ENCODE measurements at places on chromosomes 5 and 9. TPM values are rescaled to one million over a fixed set of nuclear protein-coding genes. Genes with fewer than 3 reads are reported as not detected.

GRCh38 chr9:137025517-137025966 is 2.5 kb downstream of the ABCA2 start:
- H3K27ac ChIP-seq: no peak overlapping the region
- no peaks in the 10 kb centered on the region for H3K27me3 ChIP-seq
- no peak overlapping the region for H3K4me3 ChIP-seq
- DNase-seq: no peak
- H3K4me1 ChIP-seq: peaks cover 40% of the 10 kb centered on the region

DNA sequence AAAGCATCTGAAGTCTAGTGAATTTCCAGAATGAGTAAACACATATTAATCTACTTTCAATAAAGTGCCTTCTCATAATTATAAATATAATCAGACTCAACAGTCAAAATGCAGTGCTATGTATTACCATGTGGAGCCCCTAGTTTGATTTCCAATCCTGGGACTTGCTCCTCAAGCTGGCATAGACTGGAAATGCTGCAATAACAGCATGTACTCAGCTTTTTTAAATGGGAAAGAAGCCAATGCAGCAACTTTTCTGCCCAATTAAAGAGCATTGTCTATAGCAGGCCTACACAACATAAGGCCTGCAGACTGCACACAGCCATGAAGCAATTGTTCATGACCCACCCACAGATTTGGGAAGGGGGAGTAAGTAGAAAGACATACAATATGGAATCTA is 103.2 kb downstream of the NR2F1-AS1 start:
- DNase-seq: no peak
- no peaks in the 10 kb centered on the region for H3K27me3 ChIP-seq
- H3K36me3 ChIP-seq: no peaks in the 10 kb centered on the region
- H3K4me3 ChIP-seq: no peak overlapping the region
- H3K27ac ChIP-seq: no peak overlapping the region
- no peaks in the 10 kb centered on the region for H3K4me1 ChIP-seq

GRCh38 chr5:136375920-136376319 is 10.6 kb upstream of the TRPC7 start:
- no peaks in the 10 kb centered on the region for H3K27me3 ChIP-seq
- H3K36me3 ChIP-seq: no peaks in the 10 kb centered on the region
- no peak overlapping the region for H3K27ac ChIP-seq

The FPGS gene
- polyA plus RNA-seq: 40.1 TPM

The PFN3 gene
- polyA plus RNA-seq: not detected

The ZDHHC11 gene
- polyA plus RNA-seq: not detected

The NAIP gene
- 2.2 TPM for polyA plus RNA-seq

Data from CD4-positive, CD25-positive, alpha-beta regulatory T cell (primary cell).